ENCODE measurements at places on chromosomes 12 and 14.
A peak's percentile ranks its signal among the peaks of the same experiment; 100 is the strongest.

- no peak for DNase-seq
Measured at GRCh38 chr12:11812586-11813437, 163.3 kb downstream of the ETV6 start.

DNA sequence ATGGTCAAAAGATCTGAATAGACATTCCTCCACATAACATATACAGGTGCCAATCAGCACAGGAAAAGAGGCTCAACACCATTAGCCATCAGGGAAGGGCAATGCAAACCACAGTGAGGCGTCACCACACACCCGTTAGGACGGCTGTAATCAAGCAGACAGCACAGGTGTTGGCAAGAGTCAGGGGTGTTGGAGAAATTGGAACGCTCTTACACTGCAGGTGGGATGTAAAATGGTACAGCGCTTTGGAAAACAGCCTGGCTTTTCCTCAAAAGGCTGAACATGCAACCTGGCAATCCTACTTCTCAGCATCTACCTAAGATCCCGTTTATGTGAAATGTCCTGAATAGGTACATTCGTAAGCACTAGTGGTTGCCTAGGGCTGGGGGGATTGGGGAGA, 21.5 kb upstream of the MMP17 start:
- DNase-seq: no peak

GRCh38 chr12:52221912-52222457, 11.1 kb upstream of the KRT7 start:
- DNase-seq: no peak

- DNase-seq: no peak
Measured at GRCh38 chr12:70829070-70829469, 91.5 kb downstream of the PTPRR start.

DNA sequence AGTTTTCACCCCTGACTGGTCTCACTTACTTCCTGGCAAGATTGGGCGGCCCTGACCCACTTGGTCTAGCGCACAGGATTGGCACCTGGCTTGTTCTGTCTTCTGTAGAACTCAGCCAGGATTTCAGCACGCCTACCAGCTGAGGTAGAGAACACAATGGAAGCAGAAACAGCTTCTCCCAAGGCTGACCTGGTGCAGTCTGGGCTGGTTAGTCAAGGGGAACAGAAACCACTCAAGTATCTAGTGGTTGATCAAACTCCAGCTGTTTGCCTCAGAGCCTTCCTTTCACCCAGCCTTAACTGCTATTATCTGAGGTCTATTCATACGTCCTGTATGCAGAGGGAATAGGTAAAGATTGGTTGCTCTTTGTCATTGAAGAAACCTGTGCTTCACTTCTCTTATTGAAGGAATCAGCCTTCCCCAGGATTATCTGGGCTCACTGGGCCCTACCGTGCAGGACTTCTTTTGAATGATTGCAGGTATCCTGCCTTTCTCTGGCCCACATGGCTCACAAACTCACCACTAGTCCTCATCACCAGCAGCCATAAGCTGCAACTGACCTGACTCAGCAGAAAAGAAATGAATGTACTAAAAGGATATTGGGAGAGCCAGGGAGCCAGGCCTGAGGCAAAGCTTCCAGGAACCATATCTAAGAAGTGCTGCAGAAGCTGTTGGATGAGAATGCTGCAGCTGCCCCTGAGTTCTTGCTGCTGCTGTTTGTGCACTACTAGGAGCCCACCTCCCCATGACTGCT, 2.5 kb upstream of the PLEKHD1 start:
- peak; percentile 7 for DNase-seq

DNA sequence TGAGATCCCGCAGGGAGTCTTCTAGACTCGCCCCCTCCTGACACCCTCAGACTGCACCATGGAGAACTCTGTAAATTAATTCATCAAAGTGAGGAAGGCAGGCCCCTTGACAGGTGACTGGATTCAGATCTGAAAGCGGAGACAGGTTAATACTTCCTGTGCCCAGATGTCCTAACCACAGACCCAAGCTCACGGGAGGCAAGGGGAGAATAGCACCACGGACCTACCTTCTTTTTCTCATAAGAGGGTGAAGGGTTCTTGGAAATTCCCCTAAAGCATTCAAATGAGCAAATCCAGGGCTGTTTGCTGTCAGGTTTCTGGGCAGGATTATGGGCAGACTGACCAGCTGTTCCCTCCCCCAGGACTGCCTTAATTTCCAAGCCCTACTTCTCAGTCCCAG, 170.0 kb downstream of the ZFP36L1 start:
- no peak for DNase-seq

GRCh38 chr12:115492553-115492952, 784.9 kb downstream of the MED13L start:
- no peak for DNase-seq

- no peak for DNase-seq
Measured at GRCh38 chr12:54596526-54596946, 8.1 kb upstream of the PPP1R1A start.

- DNase-seq: no peak
Measured at GRCh38 chr12:111220363-111220762, 148.5 kb downstream of the PHETA1 start.

GRCh38 chr12:93370947-93371346, 6.8 kb upstream of the NUDT4 start:
- no peak for DNase-seq

- no peak for DNase-seq
Measured at GRCh38 chr14:65211341-65211987, 109.1 kb upstream of the MAX start.

DNA sequence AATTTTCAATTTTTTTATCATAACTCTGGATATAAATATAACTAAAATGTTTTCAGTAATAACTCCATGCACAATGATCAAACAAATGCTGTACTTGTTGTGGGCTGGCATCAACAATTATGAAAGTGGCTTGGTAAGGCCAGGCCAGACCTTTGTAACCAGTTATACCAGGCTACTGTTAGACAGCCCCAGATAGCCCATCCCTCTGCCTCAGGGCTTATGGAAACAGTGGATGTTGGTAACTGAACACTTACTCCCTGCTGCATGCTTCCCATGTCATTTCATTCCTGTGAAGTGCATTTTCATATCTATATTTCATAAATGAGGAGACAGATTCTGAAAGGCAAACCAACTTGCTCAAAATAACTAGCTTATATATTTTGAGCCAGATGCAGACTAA, 195.0 kb downstream of the SYT1 start:
- DNase-seq: no peak

DNA sequence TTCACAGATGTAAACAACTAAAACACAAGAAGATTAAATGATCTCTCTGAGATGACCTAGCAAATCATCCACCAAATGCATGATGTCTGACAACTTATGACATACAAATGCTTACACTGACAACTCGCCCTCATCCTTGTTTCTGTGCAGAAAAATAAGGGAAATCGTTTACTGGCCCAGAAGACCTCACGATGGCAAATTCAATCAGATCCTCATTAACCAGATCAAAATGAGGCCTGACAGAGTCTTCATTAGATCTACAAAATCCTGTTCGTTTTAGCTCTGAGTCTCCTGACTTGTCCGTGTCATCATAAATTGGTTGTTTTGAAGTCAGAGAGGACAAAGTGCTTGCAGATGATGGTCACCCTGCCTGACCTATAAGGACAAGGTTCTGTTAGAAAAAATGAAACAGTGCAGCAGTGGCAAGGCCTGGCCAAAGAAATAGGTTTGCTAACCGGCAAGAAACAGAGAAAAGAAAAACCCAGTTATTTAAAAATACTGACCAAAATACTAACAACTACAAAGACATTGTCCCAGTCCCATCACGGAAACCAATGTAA, 109.5 kb downstream of the BTG1 start:
- DNase-seq: no peak

DNA sequence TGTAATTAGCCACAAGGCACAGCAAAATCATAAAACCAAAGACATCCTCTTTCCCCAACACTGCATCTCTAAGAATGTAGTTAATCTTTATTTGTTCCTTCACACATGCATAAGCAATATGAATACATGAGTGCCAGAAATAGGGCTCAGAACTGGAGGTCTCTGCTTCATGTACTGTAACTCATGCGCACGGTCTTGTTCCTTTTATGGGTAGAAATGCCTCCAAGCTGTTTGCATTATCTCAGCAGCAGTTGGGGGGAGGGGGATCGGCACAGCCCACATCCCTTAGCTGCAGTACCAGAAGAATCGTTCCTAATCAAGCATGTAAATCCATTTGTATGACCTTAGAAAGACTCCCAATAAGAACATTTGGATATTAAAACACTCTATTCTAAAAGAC, 20.0 kb downstream of the RHOJ start:
- no peak for DNase-seq

GRCh38 chr12:55741931-55742680, 816 bp upstream of the GDF11 start:
- no peak for DNase-seq

DNA sequence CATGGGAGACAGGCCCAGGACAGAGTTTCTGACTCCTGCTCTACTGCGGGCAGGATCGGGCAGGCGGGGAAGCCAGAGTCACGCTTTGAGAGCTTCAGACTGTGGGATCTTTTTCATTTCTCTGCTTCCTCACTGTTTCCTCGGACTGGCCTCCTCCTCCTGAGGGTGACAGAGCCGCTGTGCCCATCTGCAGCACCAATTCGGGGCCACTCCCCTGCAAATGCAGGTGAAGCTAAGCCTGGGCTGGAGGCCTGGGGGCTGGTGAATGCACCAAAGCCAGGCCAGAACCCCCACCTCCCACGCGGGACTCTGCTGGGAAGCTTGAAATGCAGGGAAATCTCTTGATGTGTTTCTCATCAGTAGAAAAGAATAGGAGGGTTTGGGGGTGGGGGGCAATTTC, 77.5 kb downstream of the FOXN3 start:
- DNase-seq: no peak

DNA sequence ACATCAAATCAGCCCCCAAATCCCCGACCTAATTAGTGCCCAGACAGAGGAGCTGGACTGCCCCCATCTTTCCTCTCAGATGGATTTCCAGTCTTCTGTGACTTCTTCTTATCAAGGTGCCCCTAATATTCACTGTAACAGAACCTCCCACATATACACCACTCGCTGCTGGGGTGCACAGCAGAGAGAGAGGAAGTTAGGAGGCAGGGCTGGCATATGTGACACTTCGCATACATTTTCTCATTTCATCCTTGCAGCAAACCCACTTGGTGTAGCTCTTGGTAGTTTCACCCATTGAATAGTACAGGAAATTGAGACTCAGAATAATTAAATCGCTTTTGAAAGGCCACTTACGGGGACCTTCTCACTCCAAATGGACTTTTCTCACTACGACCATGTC, 56.5 kb upstream of the CCND2 start:
- no peak for DNase-seq

GRCh38 chr14:62819931-62820330, 225.3 kb downstream of the KCNH5 start:
- no peak for DNase-seq

- DNase-seq: no peak
Measured at GRCh38 chr14:100659345-100660001, 67.2 kb upstream of the DLK1 start.

GRCh38 chr12:46667551-46667950, 158.2 kb downstream of the SLC38A4 start:
- no peak for DNase-seq

- no peak for DNase-seq
Measured at GRCh38 chr12:52403561-52403960, 2.6 kb downstream of the KRT82 start.

DNA sequence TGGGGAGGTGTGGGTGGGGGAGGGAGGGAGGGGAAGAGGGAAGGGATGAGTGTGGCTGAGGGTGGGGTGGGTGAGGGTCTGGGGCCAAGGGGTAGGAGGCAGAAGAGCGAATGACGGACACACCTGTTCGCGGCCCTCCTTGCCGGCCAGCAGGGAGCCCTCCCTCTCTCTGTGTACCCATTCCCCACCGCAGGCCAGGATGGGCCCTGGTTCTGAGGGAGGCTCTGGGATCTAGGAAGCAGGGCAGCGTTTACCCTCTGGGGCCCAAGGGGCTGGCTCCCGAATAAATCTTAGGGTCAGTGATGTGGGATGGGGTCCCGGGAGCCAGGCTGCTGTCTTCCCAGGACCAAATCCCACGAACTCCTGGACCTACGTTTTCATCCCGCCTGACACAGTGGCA, 46.0 kb upstream of the ESRRB start:
- DNase-seq: no peak

GRCh38 chr12:112063273-112063672, 45.3 kb downstream of the NAA25 start:
- no peak for DNase-seq

DNA sequence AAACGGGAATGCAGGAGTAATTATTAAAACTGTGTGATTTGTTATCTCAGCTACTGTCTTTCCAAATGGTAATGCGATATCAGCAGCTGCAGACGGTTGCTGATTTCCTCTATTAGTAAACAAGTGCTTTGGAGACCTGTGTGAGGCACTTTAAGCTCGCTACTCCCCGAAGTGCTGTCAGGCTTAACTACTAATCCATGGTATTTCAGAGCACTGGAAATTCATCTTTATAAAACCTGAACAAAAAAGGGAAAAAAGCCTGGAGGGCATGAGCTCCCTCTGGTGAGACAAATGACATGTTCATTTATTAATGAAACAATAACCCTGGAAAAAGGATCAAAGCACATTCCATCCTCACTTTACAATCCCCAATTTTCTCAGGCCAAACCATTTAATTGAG, 143.6 kb upstream of the OTX2 start:
- no peak for DNase-seq

DNA sequence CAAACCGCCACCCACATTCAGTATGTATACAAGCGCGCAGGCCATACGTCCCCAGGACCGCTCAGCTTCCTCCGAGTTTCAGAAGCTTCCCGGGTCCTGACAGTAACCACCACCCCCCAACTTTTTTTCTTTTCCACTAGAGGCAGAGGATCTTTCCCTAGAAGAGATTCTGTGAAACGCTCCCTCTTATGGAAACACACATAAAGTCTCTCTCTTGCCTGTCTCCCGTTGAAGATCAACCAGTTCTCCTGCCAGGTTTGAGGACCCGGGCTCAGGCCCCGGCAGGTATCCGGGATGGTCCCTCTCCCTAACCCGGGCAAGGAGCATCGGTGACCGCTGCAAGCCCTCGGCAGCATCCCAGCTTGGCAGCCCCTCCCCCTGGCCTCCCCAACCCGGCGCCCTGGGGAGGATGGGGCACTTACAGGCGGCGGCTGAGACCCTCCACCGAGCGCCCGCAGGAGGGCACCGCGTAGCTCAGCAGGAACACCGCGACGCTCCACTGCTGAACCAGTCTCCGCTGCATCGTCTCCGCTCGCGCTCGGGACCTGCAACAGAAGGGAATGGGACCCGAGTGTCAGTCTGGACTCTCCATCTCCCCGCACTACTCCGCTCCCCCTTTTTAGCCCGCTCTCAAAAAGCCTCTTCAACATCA, 3.4 kb downstream of the PTHLH start:
- no peak for DNase-seq

DNA sequence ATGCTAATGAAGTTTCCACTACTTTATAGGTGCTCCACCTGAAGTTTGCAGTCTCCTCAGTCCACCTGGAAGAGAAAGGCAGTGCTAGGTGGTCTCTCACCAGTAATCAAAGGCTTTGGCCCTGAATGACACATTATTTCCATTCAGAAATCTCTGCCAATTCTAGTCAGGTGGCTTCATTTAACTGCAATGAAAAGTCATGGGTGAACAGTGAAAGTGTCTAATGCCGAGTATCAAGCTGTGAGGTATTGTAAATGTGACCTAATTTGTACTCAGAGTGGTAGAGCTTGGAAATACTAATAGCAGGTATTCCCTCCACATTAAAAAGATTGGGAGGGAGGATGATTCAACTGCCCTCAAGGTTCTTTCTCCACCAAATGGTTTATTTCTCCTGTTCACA, 220.9 kb upstream of the LRFN5 start:
- no peak for DNase-seq

Data from SIG-M5 (cell line).